ENCODE measurements at places on chromosomes 4 and X.

DNA sequence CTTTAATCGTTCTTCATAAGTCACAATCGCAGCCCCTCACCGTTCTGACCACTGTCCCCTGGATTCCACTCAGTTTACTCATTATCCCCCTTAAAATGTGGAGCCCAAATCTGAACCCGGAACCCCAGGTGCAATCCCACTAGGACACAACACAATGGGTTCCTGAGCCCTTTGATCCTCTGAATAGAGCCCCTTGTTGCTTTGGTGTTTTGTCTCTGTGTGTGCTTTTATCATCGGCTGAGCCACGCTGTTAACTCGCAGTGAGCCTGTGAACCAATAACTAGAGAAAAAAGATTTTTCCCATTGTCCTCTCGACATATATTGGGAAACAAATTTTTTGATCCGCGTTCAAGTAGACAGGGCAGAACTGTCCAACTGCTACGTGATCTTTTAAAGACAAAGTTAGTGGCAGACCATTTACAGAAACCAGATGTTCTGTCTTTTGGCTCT is 617 bp upstream of the PDHA1 start:
- ATAC-seq = peak; percentile 3

DNA sequence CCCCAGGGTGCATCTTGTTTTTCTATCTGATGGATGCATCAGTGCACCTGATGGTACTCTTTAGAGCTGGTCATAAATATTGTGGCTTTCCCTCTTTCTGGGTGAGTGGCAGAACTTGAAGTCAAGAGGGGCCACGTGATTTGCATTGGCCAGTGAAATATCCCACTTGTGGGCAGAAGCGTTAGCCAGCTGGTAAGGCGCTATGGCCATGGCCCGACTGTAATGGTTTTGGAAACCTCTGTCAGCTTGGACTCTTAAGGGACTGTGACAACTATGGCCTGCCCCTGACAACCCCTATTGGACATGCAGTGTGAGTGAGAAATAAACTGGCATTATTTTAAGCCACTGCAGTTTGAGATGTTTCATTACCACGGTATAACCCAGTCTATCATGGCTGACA is 72.8 kb downstream of the SEL1L3 start:
- no peak for ATAC-seq

DNA sequence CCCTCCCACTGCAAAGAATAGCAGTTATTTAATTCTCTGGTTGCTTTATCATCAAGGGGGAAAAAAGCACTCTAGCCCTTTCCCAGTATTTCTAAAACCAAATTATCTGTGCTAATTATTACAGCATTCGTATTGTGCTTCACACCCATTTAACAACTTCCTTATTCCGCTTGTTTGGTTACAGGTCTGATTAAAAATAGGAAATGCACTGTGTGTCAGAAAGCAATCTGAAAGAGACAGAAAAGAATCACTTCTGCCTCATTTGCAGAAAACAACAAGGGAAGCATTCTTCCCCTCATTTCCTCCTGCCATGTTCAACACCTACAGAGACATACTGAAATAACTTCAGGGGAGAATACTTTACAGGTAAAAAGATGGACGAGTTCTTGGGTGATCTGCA is 114.9 kb upstream of the MAP3K15 start:
- no peak for ATAC-seq

DNA sequence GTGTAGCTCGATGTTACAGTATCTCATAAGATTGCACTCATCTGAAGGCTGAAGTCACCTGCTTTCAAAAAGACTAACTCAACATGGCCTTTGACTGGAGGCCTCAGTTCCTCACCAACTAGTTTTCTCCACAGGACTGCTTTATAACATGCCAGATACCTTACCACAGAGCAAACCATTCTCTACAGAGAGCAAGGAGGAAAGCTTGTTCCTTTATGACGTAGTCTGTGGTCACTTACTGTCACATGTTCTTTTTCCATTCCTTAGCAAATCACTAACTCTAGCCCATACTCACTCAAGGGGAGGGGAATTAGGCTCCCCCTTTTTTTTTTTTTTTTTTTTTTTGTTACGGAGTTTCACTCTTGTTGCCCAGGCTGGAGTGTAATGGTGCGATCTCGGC is 3.2 kb downstream of the THAP9 start:
- ATAC-seq = no peak

DNA sequence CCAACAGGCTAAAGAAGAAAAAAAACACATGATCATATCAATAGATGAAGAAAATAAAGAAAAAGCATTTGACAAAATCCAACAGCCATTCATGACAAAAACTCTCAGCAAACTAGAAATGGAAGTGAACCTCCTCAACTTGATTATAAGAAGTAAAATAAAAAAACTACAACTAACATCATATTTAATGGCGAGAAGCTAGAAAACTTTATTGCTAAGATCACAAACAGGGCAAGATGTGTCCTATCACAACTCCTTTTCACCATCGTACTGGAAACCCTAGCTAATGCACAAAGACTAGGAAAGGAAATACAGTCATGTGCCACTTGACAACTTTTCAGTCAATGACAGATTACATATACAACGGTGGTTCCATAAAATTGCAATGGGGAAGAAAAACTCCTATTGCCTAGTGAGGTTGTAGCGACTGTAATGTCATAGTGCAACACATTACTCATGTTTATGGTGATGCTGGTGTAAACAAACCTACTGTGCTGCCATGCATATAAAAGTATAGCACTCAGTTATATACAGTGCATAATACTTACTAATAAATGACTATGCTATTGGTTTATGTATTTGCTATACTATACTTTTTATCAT is 12.1 kb upstream of the MANBA start:
- ATAC-seq = no peak

DNA sequence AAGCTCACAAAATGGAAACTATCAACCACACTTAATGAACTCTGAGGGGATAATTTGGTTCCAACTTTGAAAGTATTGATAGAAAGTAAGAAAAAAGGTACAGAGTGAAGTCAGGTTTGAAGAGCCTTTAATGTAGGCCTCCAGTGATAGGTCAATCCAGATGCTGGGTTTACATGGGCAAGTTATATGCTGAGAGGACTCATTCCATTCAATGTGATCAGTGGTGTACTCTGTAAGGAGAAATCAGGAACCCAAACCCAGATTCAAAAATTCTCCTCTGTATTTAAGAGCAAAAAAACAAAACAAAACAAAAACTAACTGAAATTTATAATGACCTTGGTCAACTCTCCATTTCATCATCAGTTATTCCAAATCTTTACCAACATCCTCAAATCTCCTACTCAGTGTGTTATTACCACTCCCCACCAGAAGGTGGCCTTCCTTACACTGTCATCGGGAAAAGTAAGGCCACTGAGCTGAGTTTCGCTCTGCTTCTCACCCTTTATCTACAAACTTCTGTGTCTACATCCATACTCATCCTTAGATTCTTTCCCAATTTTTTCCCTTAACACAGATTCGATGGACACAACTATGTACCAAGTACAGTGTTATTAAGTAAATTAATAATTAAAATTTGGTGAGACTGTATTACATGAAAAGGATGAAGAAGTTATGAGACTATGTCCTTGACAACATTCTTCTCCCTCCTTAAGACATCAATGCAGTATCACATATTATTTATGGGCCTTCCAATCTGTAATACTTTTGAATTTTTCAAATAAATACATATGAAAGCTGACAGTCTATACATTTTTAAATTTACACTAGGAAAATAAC is 88.3 kb downstream of the ZAR1 start:
- ATAC-seq = peak; percentile 41

GRCh38 chr4:114312338-114312737 is 286.3 kb upstream of the UGT8 start:
- ATAC-seq = no peak

DNA sequence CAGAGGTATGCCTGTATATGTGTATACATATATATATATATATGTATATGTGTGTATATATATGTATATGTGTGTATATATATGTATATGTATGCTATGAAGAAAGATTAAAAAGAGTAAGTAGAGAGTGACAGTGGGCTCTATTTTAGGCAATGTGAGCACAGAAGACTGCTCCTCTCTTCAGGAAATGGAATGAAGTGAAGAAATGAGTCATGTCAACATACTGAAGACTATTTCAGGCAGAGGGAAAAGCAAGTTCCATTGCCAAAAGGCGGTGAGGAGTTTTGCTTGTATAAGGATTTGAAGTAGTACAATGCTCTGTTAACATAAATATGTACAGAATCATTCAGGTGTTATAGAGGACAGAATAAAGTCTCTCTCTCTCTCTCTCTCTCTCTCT is 773.2 kb upstream of the FTHL17 start:
- ATAC-seq = no peak

DNA sequence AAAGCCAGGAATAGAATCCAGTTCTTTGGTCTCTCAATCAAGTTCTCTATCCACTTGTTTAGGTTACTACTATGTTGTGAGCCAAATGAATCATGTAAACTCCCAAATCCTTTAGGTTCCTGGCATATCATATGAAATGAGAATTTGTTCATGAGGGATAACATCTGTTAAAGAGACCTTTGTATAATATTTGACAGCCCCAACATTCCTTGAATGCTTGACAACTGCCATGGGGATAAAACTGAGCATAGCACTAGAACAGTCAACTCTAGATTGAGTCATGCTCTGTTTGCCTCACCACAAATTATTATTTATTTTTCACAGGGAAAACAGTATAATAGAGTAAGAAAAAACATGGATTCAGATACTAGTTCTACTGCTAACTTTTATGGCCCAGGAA is 93.3 kb downstream of the NAA11 start:
- no peak for ATAC-seq

GRCh38 chrX:81174286-81174685 is 27.4 kb downstream of the HMGN5 start:
- peak; percentile 49 for ATAC-seq

GRCh38 chr4:147071209-147071740 is 125.6 kb upstream of the TTC29 start:
- peak; percentile 95 for ATAC-seq

GRCh38 chr4:53432528-53433424 is 55.3 kb downstream of the FIP1L1 start:
- no peak for ATAC-seq

DNA sequence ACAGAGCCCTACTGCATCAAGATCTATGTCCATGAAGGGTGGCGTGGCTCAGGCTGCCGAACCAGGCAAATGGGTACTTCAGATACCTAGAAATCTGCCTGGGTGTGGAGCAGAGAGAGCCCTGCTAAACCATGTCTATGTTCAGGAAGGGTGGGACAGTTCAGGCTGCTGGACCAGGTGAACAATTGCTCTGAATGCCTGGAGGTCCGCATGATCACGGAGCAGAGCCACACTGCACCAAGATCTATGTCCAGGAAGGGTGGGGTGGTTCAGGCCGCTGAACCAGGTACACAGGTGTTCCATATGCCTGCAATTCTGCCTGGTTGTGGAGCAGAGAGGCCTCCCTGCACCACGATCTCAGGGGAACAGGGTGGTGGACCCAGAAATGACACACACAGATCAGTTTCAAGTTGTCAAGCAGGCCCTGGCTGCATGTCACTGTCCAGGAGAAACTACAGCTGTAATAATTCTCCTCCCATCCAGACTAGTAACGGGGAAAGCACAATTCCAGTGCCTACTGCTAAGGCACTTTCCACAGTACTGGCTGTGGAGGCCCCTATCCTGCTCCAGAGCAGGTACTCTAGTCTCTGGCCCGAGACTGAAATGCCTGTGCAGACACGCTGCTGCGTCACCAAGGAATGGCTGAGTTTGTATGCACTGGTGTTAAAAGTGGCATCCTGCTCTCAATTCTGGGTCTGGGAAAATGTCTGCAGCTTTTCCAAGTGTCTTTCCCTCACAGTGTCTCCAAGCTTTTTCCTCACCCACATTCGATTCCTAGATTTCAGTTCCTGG is 25.2 kb downstream of the UBQLN2 start:
- ATAC-seq = no peak

GRCh38 chr4:138639018-138639741 is 376.4 kb upstream of the NOCT start:
- ATAC-seq = peak; percentile 50

DNA sequence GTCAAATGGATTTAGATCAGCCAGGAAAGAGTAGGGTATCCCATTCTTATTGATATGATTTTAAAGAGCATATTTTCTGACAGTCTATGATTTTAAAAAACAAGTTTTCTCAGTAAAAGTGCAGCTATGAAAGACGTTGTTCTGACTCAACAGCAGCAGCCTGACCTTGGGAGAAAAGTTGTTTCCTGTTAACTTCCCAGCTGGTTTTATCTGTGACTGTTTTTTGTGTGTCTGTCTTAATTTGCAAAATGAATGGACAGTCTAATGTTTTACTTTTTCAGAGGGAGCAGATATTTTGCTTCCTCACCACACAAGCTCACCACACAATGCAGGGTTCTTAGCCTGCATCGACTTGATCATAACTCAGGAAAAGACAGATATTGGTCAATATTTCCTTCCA is 764 bp upstream of the MTHFD2L start:
- ATAC-seq = no peak

GRCh38 chr4:175127314-175127713 is 209.2 kb downstream of the ADAM29 start:
- ATAC-seq = no peak

DNA sequence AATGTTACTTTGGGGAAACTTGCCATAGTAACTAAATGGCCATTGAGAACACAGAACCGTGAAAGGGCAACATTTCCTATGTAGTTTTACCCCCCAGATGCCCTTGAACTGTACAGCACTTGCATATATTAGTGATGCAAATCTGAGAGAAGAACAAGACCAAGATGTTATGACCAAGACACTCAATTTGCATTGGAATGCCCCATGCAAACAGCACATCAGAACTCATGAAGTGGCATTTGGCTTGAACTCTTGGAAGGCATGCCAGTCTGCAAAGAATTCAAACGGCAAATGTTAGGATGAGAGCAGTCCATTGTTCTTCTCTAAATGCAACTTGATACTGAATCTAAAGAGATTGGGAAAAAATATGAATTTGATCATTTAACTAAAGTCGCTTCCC is 139.4 kb upstream of the CXorf66 start:
- peak; percentile 66 for ATAC-seq

- ATAC-seq = no peak
Measured at GRCh38 chr4:6198768-6199421, 1.5 kb downstream of the JAKMIP1 start.

DNA sequence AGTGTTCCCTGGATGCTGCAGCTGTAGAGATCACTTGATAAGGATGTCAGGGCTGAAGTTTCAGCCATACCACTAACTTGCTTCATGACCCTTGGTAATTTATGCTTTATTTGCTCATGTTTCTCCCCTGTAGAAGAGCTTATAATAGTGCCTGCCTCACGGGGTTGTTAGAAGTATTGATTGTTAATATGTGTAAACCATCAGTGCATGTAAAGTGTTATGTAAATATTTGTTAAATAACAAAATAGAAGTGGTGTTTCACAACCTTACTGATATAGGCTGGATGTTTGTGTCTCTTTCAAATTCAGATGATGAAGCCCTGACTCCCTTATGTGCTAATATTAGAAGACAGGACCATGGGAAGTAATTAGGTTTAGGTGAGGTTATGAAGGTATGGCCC is 1.5 kb upstream of the CXCL2 start:
- no peak for ATAC-seq

DNA sequence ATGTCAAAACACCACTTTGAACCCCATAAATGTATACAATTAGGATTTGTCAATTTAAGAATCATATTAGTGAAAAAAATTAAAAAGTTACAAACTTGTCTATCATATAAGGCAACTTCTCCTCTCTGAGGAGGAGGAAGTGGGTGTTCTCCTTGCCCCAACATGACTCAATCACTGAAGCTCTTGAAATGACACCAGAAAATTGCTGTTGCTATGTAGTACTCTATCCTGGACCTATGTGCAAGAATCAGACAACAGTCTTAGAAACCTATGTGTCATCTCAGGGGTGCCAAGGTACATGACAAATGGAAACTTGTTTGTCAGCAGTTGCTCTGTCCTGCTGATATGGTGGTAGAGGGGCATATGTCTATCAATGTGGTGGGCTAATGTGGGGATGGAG is 47.7 kb downstream of the HMGB3 start:
- no peak for ATAC-seq

- no peak for ATAC-seq
Measured at GRCh38 chr4:76729980-76730379, 168.0 kb downstream of the SOWAHB start.
